ENCODE measurements at places on chromosomes 6 and 20.

GRCh38 chr6:56954403-56955170 lies at the start of gene BEND6:
Gene BEND6 (plus strand): TSS chr6:56955107. CDS start chr6:56981811, 26,704 bp downstream.
- DNase-seq = peak; percentile 23

- no peak for DNase-seq
These were observed 92.4 kb downstream of the NCR2 start for GRCh38 chr6:41427642-41428335.

DNA sequence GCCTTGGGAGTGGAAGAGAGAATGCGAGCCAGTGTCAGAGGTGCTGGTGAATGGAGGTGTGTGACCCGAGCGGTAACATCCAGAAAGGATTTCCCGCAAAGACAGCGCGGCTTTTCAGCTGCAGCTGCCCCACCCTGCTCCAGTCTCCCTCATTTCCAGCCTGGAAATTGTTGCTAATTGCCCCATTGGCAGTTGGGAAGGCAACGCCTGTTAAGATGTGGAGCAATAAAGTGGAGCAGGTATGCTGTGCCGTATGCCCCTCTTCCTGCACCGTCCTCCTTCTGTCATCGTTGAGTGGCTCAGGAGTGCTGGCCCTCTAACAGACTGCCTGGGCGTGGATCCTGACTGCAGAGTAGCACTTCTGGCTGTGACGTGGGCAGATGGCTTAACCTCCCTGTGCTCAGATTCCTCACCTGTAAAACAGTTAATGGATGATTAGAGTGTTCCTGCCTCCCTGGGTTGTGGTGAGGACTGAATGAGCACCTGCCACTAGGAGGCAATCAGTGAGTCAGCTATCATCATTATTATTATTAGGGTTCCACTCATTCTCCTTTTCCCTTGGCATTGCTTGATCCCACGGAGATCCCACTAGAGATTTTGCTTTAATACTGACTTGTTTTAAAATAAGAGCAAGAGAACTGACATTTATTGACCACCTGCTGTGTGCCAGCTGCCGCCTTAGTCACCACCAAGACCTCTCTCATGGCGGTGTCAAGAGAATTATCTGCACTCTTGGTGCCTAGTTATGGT lies 11.7 kb downstream of the ARFGEF2 start:
- DNase-seq = no peak

GRCh38 chr6:152701081-152701862 lies 3.6 kb downstream of the MYCT1 start:
- DNase-seq = no peak

DNA sequence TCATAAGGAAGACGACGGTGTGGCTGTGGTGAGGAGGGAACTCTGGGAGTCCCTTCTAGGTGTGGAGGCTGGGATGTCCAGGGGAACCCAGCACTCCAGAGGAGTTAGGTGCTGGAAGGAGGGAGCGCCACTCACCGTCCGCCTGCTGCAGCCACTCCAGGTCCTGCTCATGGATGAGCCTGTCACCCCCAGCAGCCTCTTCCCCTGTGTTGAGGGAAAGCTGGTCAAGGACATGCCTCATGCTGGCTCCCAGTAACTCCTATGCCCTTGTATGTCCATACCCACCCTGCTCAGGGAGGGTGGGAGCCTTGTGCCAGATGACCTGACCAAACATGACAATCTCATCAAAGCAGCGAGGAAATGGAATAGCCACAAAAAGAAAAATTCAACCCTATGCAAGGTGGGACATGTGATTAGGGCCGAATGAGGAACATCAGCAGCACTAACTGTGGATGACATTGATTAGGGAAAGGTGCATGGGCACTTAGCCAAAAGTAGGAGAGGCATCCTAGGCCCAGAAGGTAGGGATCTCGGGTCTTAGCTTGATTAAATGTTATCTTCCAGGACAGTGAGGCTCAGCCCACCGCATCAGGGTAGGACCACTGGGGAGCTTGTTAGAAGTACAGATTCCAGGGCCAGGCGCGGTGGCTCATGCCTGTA lies 3.0 kb downstream of the DNPH1 start:
- no peak for DNase-seq

DNA sequence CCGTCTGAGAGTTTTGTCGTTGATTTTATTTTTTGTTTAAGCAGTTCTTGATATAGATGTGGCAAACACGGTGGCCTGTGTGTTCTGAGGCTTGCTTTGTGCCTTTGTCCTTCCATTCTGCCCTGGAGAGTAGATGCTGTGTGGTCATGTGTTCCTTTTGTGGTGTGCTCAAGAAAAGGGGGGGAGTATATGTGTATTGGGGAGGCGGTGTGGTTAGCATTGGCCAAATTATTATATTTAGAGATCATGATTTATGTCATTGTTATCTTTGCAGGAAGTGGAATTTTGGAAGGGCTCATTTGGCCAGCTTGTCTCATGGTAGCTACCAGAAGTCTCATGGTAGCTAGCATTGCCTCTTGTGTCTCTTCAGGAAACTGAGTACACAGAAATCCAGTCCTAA lies 16.4 kb downstream of the RREB1 start:
- DNase-seq = no peak

DNA sequence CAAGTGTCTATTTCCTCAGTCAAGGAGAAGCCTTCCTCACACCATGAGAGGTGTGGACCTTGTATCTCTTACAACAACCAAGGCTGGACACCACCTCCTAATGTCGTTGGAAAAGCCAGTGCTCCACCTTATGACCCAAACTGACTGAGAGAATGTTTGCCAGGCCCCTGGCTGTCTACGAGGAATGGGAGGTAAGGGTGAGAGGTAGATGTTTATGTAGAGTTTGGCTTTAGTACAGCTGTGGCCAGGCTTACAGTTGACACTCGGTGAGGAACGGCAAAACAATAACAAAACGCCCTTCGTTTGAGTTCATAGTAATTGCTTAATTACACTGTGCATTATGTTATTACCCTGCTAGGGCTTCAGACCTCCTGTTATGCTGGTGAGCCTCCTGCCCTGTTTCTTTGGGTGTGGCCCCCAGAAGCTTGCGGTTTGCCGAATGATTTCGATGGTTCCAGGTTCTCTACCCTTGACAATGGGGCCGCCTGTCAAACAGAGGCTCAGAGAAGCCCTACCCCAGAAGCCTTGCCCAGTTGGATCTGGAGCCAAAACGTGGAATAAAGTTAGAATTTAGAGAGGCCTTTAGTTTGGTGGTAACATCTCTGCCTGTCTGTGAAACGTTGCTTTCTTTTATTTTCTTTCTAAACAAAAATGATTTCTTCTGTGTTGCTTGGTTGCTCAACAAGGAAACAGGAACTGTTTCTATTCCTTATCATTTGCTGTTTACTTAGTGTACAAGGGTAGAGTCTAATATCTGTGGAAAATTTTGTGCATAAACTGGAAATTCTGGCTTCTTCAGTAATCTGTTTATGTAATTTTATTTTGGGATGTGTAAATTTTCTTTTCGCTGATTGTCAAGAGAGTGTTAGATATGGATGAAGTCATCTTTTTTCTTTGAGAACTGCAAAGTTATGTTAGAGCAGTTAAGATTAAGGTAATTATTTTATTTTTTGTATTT lies 60.4 kb upstream of the FOXQ1 start:
- DNase-seq = no peak

DNA sequence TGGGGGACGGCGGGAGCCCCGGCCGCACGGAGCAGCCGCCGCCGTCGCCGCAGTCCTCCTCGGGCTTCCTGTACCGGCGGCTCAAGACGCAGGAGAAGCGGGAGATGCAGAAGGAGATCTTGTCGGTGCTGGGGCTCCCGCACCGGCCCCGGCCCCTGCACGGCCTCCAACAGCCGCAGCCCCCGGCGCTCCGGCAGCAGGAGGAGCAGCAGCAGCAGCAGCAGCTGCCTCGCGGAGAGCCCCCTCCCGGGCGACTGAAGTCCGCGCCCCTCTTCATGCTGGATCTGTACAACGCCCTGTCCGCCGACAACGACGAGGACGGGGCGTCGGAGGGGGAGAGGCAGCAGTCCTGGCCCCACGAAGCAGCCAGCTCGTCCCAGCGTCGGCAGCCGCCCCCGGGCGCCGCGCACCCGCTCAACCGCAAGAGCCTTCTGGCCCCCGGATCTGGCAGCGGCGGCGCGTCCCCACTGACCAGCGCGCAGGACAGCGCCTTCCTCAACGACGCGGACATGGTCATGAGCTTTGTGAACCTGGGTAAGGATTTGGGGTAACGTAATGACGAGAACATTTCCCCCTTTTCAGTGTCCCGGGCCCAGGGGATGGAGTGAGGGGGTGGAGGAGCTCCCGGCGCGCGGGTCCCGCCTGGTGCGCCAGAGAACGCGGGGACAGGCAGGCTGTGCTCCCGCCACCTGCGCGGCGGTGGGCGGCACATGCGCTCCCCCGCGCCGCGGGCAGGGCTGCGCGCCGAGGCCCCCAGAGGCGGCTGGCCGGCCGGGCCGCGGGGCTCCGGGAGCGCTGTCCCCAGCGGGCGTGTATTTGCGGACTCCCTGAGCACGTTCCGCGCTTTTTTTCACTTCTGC lies 1.4 kb downstream of the BMP6 start:
- no peak for DNase-seq

- no peak for DNase-seq
These were observed 7.5 kb downstream of the SF3B5 start for GRCh38 chr6:144087789-144088426.

DNA sequence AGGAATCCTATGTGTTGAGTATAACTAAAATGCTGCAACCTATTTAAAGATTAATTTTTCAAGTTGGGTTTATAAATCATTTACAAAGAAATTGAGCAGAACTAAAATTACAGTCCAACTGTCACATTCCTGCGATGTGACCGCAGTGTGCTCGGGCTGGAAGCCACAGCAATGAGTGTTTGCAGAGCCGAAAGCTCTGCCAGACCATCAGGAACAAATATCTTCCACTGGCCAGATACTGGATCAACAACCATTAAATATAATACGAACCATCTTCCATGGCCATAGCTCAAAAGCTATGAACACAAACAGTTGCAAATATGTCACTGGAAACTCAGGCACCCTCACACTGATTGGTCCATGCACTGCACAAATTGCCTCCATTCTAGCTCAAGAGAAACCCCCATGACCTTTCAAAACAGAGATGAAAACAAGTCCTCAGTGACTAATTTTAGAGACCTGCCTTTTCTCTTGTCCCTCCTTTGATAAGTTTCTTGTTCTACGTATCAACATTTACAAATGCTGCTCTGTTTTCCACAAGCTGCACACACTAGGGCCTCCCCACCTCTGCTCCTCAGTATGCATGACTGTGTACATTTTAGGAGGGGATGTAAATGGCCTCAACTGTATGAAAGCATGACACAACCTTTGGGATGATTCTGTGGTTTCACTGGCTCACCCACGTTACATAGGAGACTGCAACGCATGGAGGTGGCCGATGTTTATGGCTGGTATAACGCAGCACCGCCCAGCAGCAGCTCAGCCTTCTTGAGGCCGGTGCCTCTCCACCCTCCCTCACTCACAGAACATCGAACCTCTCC lies 171.7 kb downstream of the WDR27 start:
- no peak for DNase-seq

DNA sequence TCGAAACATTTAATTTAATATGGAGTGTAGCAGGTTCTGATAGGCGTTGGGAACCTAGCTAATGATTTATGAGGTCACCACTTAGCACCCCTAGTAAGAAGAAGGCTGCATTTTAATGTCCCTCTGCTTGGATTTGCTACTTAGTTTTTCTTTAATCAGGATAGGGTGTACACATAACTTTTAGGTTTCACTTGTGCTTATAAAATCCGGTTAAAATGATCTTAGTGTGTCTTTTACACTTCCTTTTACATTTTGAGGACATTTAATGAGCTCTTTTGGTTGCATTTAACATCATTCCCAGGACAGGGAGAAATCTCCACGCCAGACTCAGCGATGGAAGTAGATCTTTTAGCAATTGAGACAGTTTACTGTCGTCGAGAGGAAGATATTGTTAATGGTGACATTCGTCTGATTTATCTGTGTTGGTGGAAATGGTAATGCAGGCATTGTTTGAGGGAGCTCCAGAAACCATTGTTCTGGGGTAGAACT lies 5.6 kb downstream of the TFAP2A start:
- no peak for DNase-seq

GRCh38 chr6:128827675-128828464 lies 55.1 kb upstream of the LAMA2 start:
- no peak for DNase-seq

DNA sequence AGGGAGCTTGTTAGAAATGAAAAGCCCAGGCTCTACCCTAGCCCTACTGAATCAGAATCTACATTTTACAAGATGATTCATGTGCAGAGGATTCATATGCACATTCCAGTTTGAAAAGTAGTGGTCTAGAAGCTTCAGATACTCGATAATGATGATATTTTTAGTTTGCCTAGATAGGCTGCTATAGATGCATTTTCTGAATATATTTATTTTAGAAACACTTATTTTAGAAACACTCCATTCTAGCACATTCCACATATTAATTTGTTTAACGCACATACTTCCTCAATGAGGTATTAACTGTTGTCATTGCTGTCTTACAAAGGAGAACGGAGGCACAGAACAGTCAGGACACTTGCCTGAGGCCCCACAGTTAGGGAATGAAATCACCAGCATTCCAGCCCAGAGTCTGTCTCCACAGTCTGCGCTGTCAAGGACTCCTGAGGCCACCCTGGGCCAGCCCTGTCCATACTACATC lies 64.4 kb downstream of the SNAP25 start:
- DNase-seq = no peak

DNA sequence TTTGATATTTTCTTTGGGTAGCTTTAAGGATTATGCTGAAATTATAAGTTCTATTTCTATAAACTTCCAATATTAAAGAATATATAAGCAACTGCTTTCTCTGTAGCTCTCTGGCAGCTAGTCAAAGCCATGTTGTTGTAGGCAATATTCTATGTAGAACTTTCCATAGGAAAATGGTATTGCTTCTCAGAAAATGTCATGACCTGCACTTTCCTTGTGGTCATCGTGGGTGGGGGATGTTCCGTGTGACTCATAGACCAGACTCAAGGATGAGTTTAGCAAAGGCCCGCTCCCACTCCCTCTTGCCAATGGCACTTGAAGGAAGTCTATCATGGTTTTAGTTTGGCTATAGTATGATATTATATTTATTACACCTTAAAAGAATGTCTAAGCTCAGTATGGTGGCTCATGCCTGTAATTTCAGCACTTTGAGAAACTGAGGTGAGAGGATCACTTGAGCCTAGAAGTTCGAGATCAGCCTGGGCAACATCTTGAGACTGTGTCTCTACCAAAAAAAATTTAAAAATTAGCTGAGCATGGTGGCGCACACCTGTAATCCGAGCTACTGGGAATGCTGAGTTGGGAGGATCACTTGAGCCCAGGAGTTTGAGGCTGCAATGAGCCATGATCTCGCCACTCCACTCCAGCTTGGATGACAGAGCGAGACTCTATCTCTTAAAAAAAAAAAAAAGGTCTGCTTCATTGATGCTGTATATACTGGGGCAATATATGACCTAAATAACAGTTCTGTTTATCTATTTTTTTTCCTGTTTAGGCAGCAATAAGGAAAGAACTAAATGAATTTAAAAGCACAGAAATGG lies 36.6 kb upstream of the LTV1 start:
- no peak for DNase-seq

- no peak for DNase-seq
These were observed 116.8 kb downstream of the MBOAT1 start for GRCh38 chr6:20095436-20095835.

DNA sequence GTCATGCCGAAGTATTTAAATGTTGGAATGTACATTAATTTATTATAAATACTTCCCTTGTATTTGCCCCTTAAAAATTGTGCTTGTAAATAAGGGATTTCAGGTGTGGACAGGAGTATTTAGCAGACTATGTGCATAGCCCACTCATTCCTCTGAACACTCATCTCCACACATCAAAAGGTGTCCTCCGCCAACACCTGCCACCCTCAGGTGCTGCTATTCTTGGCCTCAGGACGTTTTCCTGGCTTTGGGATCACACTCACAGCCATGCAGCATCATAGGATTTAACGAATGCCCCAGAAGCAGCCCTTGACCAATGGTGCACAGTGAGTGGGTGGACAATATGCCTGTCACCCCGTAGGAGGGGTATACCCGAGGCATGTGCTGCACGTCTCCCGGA lies 230.9 kb downstream of the ZNF217 start:
- DNase-seq = no peak

All from left renal cortex interstitium (tissue), 4 donors.